ENCODE measurements at places on chromosomes 7 and 10. TPM values are rescaled to one million over a fixed set of nuclear protein-coding genes. Genes with fewer than 3 reads are reported as not detected.

- no peak for DNase-seq
Observed at GRCh38 chr10:86217371-86218080, 149.1 kb downstream of the GRID1 start.

- DNase-seq: no peak
Observed at GRCh38 chr7:96562458-96562857, 147.2 kb downstream of the SEM1 start.

DNA sequence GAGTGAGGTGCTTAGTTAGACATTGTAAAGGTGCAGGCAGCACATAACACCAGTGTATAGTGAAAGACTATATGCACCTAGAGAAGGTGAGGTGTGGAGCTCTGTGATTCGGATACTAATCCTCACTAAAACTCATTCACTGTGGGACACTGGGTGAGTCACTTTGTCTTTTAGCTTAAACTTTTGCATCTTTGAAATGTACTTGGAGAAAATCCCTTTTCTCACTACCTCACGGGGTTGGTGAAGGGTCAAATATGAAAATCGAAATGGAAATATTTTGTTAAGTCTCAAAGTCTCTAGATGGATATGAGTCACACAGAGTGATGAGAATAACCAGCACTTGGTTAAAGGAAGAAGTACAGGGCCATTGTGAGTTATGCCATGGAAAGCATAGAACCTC lies 38.0 kb downstream of the MDFIC start:
- DNase-seq: no peak

DNA sequence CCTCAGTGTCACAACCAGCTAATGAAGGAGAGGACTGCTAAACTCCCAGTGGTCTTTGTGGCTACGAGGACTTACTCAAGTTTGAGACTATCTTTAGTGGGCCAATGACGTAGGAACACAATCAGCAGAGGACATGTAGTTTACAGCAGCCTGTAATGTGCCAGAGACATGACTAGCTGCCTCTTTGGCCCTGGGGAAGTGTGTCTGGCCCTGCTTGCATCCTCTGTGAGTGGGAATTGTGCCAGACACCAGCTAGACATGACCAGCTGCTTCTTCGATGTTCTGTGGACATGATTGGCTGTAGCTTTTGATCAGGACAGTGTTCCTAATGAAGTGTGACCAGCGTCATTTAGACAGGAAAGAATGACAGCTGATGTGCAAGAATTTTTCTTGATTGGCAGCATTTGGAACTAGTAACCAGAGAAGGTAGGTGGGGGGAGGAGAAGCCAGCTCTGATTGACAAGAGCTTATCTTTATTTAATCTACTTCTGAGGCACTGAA lies 141.7 kb downstream of the AUTS2 start:
- no peak for DNase-seq

DNA sequence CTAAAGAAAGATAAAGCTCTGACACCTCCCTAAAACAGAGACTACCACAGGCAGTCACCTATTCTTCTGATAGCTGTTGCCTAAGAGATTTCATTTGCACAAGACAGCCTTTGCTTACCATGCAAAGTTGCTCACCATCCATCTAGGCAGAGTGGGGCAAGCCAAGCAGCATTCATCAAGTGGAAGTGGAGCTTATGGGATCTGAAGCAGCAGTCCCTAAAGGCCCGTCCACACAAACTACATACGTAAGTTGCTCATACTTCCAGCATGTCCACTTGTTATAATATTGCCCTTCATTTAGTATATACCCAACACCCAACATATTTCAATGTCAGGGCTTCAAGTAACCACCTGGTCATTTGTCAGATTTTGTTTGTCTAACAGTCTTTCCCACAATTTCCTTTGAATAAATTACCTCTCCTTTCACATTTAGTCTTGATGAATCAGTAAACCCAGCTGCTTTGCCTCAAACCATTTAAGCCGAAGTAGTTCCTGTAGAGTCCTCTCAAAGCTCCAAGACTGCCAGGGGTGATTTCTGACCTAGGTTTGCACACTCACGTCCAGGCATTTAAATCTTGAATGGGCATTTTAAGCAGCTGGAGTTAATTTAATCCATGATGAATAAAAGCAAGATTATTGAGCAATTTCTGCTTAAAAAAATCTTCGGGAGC lies 67.9 kb downstream of the ATAD1 start:
- no peak for DNase-seq

The TRIM4 gene
- total RNA-seq: 13.0 TPM

All from type B pancreatic cell (in vitro differentiated cells).